ENCODE measurements at places on chromosomes 13 and 19. TPM values are rescaled to one million over a fixed set of nuclear protein-coding genes. Genes with fewer than 3 reads are reported as not detected.

GRCh38 chr19:54502518-54503048, at the start of gene LAIR2:
TSS of gene LAIR2 (plus strand) at chr19:54502831. CDS start at chr19:54502919, 88 bp downstream.
- no peak within 1 kb of the TSS for H3K27ac ChIP-seq
- no peaks in the 10 kb centered on the region for H3K4me1 ChIP-seq
- no peak for DNase-seq
- H3K36me3 ChIP-seq, result no peaks in the 10 kb centered on the region

DNA sequence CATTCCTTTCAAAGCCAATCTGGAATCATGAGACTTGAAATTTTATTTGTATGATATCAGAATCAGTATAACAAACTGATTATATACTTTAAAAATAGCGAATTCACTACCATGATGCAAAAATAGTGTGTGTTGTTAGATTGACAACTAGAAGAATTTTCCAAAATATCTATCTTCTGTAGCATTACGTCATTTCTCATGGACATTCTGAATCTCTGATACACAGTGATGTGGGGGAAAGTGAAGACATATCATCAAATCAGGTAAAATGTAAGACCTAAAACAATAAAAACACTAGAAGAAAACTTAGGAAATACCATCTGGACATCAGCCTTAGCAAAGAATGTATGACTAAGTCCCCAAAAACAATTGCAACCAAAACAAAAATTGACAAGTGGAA, 1292.0 kb upstream of the PCDH9 start:
- H3K36me3 ChIP-seq, result no peaks in the 10 kb centered on the region
- no peaks in the 10 kb centered on the region for H3K4me1 ChIP-seq
- H3K27me3 ChIP-seq, result no peaks in the 10 kb centered on the region
- no peak overlapping the region for H3K4me3 ChIP-seq

GRCh38 chr19:14871619-14872230, 14.2 kb downstream of the OR7A17 start:
- no peak for DNase-seq
- no peaks in the 10 kb centered on the region for H3K27me3 ChIP-seq
- H3K4me1 ChIP-seq, result no peaks in the 10 kb centered on the region
- no peaks in the 10 kb centered on the region for H3K36me3 ChIP-seq

- peak overlapping the region; percentile 37 for H3K4me3 ChIP-seq
- H3K4me1 ChIP-seq, result peaks cover 3% of the 10 kb centered on the region
- peak; percentile 92 for DNase-seq
- H3K27ac ChIP-seq, result peak overlapping the region; percentile 81
- H3K36me3 ChIP-seq, result no peaks in the 10 kb centered on the region
Observed at GRCh38 chr19:10269333-10270179, 1.4 kb upstream of the ICAM1 start.

DNA sequence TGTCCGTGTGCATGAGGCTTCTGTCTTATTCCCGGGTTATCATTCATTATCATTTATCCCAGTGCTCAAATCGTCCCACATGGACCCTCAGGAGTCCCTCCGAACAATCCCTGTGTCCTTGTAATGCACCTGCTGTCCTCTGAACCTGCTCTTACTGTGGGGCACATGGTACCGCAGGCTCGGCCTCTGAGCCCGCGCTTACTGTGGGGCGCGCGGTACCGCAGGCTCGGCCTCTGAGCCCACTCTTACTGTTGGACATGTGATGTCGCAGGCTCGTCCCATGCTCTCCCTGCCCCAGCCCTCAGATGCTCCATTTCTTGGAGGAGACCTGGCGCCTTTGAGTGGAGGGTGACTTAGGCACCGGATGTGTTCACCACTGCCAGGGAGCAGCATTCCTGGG, 16.8 kb upstream of the ZNF554 start:
- no peaks in the 10 kb centered on the region for H3K36me3 ChIP-seq
- no peaks in the 10 kb centered on the region for H3K4me1 ChIP-seq
- no peak overlapping the region for H3K27ac ChIP-seq
- DNase-seq, result no peak
- H3K4me3 ChIP-seq, result no peak overlapping the region

- H3K4me3 ChIP-seq, result no peak overlapping the region
- peak; percentile 62 for DNase-seq
- no peaks in the 10 kb centered on the region for H3K27me3 ChIP-seq
- no peaks in the 10 kb centered on the region for H3K36me3 ChIP-seq
Observed at GRCh38 chr19:47107202-47107952, 6.2 kb downstream of the ZC3H4 start.

GRCh38 chr13:68550330-68550729, 1320.2 kb upstream of the PCDH9 start:
- H3K36me3 ChIP-seq, result no peaks in the 10 kb centered on the region
- H3K27ac ChIP-seq, result no peak overlapping the region
- no peak for DNase-seq
- no peaks in the 10 kb centered on the region for H3K4me1 ChIP-seq
- no peak overlapping the region for H3K4me3 ChIP-seq

DNA sequence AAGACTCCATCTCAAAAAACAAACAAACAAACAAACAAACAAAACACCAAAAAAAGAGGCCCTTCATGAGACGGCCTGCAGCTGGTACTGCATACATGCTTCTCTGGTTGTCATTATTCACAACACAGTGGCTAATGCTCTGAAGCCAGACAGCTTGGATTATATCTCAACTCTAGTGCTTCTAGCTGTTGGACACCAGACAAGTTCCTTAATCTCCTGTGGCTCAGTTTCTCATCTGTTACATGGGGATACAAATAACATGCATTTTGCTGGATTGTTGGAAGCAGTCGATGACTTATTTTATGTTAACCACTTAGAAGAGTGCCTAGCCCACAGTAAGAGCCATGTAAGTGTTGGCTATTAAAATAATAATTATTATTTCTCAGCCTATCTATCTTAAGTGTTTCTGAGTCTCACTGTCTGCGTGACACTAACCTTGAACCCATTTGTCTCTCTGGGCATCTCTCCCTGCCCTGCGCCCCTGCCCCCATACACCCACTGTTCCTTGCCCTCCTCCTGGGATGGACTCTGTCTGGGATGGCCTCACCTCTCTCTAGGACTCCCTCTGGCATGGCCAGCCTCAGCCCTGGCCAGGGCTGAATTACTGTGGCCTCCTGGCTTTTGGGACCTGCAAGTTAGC, 3.1 kb upstream of the JUNB start:
- no peaks in the 10 kb centered on the region for H3K27me3 ChIP-seq
- no peaks in the 10 kb centered on the region for H3K36me3 ChIP-seq
- peak overlapping the region; percentile 90 for H3K4me3 ChIP-seq
- H3K27ac ChIP-seq, result peak overlapping the region; percentile 100
- DNase-seq, result no peak

GRCh38 chr13:111895896-111896821, 170.8 kb upstream of the SOX1 start:
- DNase-seq, result no peak
- no peaks in the 10 kb centered on the region for H3K4me1 ChIP-seq
- no peak overlapping the region for H3K27ac ChIP-seq
- no peaks in the 10 kb centered on the region for H3K36me3 ChIP-seq
- no peak overlapping the region for H3K4me3 ChIP-seq

GRCh38 chr13:48994706-48995105, 19.0 kb downstream of the FNDC3A start:
- H3K4me3 ChIP-seq, result no peak overlapping the region
- H3K36me3 ChIP-seq, result no peaks in the 10 kb centered on the region
- no peak for DNase-seq
- no peaks in the 10 kb centered on the region for H3K27me3 ChIP-seq

DNA sequence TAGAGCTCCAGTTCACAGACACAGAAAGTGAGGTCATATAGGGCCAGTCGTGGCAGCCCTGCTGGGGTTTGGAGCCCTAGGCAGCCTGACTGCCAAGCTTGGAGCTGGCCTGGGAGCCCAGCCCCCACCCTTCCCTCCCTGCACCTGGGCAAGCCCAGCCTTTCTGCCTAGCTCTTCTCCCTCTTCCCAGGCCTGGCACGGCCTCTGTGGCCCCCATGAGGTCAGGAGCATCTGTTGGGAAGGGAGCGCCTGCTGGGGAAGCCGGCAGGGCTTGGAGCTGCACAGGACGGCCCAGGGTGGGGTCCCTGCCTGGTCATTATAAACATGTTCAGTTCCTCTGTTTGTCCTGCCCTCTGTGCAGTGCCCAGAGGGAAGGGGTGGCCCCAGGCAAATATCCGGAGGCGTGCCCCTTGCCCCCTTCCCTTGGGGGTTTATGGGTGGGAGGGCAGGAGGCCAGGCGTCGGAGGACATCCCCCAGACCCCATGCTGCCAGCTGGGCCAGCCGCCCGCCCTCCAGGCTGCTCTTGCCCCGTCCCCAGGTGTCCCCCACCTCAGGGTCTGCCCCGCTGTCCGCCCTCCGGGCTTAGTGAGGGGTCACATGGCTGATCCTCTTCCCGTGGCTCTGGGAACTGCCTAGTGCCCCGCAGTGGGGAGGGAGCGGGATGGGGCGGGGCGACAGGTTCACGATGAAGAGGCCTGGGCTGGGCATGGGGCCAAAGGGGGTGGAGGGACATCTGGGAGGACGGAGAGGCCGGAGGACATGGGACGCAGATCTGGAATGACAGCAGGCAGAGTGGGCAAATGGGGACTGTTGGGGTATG, 30.0 kb upstream of the NCCRP1 start:
- H3K27ac ChIP-seq, result no peak overlapping the region
- H3K4me1 ChIP-seq, result peaks cover 10% of the 10 kb centered on the region
- no peaks in the 10 kb centered on the region for H3K27me3 ChIP-seq
- DNase-seq, result peak; percentile 92

- peak overlapping the region; percentile 90 for H3K4me3 ChIP-seq
- peaks cover 26% of the 10 kb centered on the region for H3K4me1 ChIP-seq
- no peaks in the 10 kb centered on the region for H3K27me3 ChIP-seq
- H3K27ac ChIP-seq, result peak overlapping the region; percentile 100
Observed at GRCh38 chr19:12788682-12789097, 2.6 kb upstream of the JUNB start.

- no peaks in the 10 kb centered on the region for H3K36me3 ChIP-seq
- no peaks in the 10 kb centered on the region for H3K4me1 ChIP-seq
- no peak overlapping the region for H3K4me3 ChIP-seq
Observed at GRCh38 chr13:22074403-22074802, 403.5 kb downstream of the FGF9 start.

- H3K27me3 ChIP-seq, result no peaks in the 10 kb centered on the region
- peak overlapping the region; percentile 56 for H3K27ac ChIP-seq
Observed at GRCh38 chr13:34942732-34943435, 814 bp downstream of the NBEA start.

DNA sequence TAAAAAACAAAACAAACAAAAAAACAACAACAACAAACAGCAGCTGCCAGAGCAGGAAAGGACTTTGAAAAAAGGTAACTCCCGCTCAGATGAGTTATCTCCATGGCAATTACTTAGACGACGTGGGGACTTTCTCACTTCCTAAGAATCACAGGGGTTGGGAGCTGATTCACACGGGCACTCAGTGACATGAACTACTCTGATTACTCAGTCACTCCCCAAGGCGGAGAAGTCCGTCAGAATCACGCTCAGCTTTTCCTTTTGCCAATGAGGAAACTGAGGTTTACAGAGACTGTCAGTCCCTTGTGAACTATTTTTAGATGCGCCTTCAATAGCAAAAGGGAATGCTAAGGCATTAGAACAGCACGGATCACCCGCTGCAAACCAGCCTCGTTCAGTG, 32.3 kb upstream of the MATK start:
- H3K36me3 ChIP-seq, result no peaks in the 10 kb centered on the region

- H3K27me3 ChIP-seq, result no peaks in the 10 kb centered on the region
- peak overlapping the region; percentile 74 for H3K27ac ChIP-seq
- DNase-seq, result peak; percentile 59
- H3K4me1 ChIP-seq, result no peaks in the 10 kb centered on the region
- H3K4me3 ChIP-seq, result no peak overlapping the region
Observed at GRCh38 chr13:79989217-79989661, 351.7 kb downstream of the SPRY2 start.

DNA sequence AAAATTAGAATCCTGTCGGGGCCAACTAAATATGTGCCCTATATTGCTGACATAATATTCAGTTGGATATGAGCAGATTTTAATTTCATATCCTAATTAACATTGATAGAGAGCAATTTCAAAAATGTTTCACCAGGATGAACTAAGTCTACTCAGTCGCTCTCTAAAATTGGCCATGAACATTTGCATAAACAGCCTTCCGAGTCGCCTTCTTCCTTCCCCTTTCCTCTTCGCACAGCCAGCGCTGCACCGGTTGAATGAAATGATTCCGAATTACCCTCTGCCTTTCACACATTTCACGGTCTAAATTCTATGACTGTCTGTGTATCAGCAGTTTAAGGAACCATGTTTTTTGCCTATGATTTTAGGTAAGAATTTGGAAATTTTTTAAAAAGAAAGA, 413.7 kb downstream of the LIG4 start:
- DNase-seq, result no peak
- H3K36me3 ChIP-seq, result no peaks in the 10 kb centered on the region
- H3K4me1 ChIP-seq, result no peaks in the 10 kb centered on the region
- no peak overlapping the region for H3K27ac ChIP-seq

The MIA gene
- total RNA-seq, result 3.6 TPM

The RNF113B gene
- total RNA-seq, result not detected

The MBD3L3 gene
- total RNA-seq, result not detected
